ENCODE measurements at places on chromosomes 3 and 15. TPM values are rescaled to one million over a fixed set of nuclear protein-coding genes. Genes with fewer than 3 reads are reported as not detected.

STAC gene
- polyA plus RNA-seq, result not detected

LARP6 gene
- not detected for polyA plus RNA-seq

DTWD1 gene
- polyA plus RNA-seq, result 19.7 TPM

WNT7A gene
- polyA plus RNA-seq, result not detected

GRCh38 chr3:144141496-144141895 is 169.9 kb downstream of the DIPK2A start:
- DNase-seq, result no peak
- peaks cover 11% of the 10 kb centered on the region for H3K27me3 ChIP-seq
- H3K36me3 ChIP-seq, result no peaks in the 10 kb centered on the region
- H3K27ac ChIP-seq, result no peak overlapping the region
- no peak overlapping the region for H3K4me3 ChIP-seq
- no peaks in the 10 kb centered on the region for H3K4me1 ChIP-seq

AHSG gene
- not detected for polyA plus RNA-seq

- no peak for DNase-seq
- no peak overlapping the region for H3K27ac ChIP-seq
- no peak overlapping the region for H3K4me3 ChIP-seq
- no peaks in the 10 kb centered on the region for H3K36me3 ChIP-seq
- H3K4me1 ChIP-seq, result no peaks in the 10 kb centered on the region
Measured at GRCh38 chr3:127185268-127185667, 7.7 kb upstream of the PRR23E start.

- no peak overlapping the region for H3K4me3 ChIP-seq
- H3K36me3 ChIP-seq, result no peaks in the 10 kb centered on the region
- DNase-seq, result no peak
- H3K4me1 ChIP-seq, result no peaks in the 10 kb centered on the region
Measured at GRCh38 chr3:61908382-61908781, 347.0 kb downstream of the PTPRG start.

Data from immature natural killer cell (primary cell).